ENCODE measurements at places on chromosomes 6 and 20.

DNA sequence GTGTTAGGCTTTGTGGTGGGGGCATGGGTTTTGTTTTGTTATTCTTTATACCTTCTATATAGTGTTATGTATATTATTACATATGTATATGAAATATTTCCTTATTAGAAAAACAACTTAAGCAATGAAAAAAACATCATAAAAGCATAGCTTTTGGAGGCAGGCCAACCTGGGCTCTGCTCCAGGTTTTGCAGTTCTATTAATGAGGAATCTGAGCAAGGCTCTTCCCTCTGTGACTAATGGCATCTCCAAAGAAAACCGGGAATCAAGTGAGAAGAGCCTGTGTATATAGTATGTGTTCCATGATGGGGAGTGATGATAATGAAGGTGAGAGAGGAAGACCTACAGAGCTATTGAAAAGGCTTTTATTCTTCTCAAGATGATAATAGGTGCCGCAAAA is 291.1 kb downstream of the CLIC5 start:
- no peak for DNase-seq

GRCh38 chr6:166712286-166713228 is 85.5 kb upstream of the RPS6KA2 start:
- no peak for DNase-seq

DNA sequence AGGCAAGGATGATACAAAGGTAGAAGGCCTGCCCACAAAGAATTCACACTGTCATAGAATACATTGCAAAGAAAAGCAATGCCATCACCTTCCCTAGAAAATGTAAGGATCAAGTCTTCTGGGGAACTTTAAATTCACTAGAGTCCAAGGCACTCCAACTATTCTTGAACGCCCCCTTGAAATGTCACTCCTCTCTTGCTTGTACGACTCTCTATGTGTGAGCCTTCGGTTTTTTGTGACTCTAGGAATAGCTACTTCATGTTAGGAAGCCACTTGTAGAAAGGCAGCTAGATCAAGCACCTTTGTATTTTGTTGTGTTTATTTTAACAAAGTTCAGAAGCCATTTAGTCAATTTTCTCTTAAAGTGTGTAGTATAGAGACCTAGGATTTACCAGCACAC is 159.2 kb upstream of the ARID1B start:
- no peak for DNase-seq

GRCh38 chr6:74733830-74734620 is 471.8 kb downstream of the COL12A1 start:
- no peak for DNase-seq

GRCh38 chr6:164414695-164415094 is 894.7 kb downstream of the C6orf118 start:
- DNase-seq: no peak

GRCh38 chr20:19504251-19504650 is 253.8 kb upstream of the RIN2 start:
- DNase-seq: no peak
